ENCODE measurements at places on chromosomes 3 and 15. TPM values are rescaled to one million over a fixed set of nuclear protein-coding genes. Genes with fewer than 3 reads are reported as not detected.

GRCh38 chr3:87225659-87226058, 1.4 kb upstream of the CHMP2B start:
- DNase-seq = no peak

GRCh38 chr3:167829071-167829470, 93.5 kb downstream of the SERPINI1 start:
- no peak for DNase-seq

GRCh38 chr3:45966371-45966791, 23.1 kb downstream of the CXCR6 start:
- no peak for DNase-seq

The PRSS50 gene
- total RNA-seq = not detected

GRCh38 chr3:111998636-111999483, at the start of gene TAGLN3:
TSS of gene TAGLN3 (plus strand) at chr3:111998922. CDS start at chr3:111999423, 501 bp downstream.
- no peak for DNase-seq

- DNase-seq = no peak
These were observed 72.2 kb upstream of the ADPGK start for GRCh38 chr15:72855791-72856190.
